CD4-positive, CD25-positive, alpha-beta regulatory T cell (primary cell): ENCODE measurements at places on chromosomes 13 and 19. TPM values are rescaled to one million over a fixed set of nuclear protein-coding genes. Genes with fewer than 3 reads are reported as not detected.

DNA sequence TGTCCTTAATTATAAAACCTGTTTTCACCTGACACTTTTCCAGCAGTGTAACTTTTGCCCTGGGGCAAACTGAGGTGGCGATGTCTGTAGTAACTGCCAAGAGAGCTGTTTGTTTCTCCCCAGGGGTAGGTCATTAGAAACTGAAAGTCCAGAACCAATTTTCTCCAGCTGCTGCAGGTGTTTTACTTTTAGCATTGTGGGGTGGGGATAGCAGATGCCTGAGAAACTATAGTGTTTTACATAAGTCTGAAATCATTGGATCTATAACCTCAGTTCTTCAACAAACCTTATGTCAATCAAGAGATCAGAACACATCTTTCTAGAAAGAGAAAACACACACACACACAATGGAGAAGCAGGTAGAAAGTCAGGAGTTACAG, 92.7 kb downstream of the LHFPL6 start:
- H3K36me3 ChIP-seq: no peaks in the 10 kb centered on the region
- H3K4me1 ChIP-seq: no peaks in the 10 kb centered on the region
- no peak for DNase-seq
- no peak overlapping the region for H3K4me3 ChIP-seq

Gene PRTN3
- not detected for total RNA-seq

DNA sequence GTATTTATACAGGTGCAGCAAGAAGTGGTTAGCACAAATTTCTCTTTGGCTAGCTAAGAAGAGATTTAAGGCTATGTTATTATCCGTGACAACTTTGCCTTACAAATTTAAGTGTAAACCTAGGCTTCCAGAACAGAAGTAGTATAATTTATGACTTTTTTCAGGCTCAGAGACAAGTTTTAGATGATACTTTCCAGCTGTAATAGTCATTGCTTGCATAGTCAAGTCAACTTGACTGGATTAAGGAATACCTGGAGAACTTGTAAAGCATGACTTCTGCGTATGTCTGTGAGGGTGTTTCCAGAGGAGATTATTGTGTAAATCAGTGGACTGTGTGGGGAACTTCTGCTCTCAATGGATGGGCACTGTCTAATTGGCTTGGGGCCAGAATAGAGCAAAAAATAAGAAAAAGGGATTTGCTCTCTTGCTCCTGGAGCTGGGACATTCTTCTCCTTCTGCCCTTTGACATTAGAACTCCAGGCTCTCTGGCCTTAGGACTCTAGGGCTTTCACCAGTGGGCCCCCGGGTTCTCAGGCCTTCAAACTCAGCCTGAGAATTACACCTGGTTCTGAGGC, 33.0 kb downstream of the CYSLTR2 start:
- no peaks in the 10 kb centered on the region for H3K4me1 ChIP-seq
- no peak for DNase-seq
- no peaks in the 10 kb centered on the region for H3K27me3 ChIP-seq
- H3K36me3 ChIP-seq: peaks cover 3% of the 10 kb centered on the region

GRCh38 chr13:102680133-102680717, 14.6 kb downstream of the METTL21C start:
- no peak overlapping the region for H3K4me3 ChIP-seq
- no peaks in the 10 kb centered on the region for H3K4me1 ChIP-seq

DNA sequence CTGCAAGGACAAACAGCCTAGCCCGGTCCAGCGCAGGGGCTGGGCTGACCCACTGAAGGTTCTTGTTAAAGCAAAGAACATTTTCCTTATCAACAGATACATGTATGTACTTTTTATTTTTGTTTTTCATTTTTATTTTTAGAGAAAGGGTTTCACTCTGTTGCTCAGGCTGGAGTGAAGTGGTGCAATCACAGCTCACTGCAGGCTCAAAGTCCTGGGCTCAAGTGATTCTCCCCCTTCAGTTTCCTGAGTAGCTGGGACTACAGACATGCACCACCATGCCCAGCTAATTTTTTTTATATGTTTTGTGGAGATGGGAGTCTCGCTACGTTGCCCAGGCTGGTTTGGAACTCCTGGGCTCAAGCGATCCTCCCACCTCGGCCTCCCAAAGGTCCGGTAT, 47.9 kb downstream of the CEBPG start:
- peaks cover 3% of the 10 kb centered on the region for H3K4me1 ChIP-seq
- DNase-seq: no peak
- H3K36me3 ChIP-seq: no peaks in the 10 kb centered on the region
- H3K27me3 ChIP-seq: no peaks in the 10 kb centered on the region

- H3K27ac ChIP-seq: no peak within 1 kb of the TSS
- H3K36me3 ChIP-seq: no peaks in the 10 kb centered on the region
- no peak for DNase-seq
- no peak within 1 kb of the TSS for H3K4me3 ChIP-seq
- no peaks in the 10 kb centered on the region for H3K4me1 ChIP-seq
Observed at GRCh38 chr13:98752467-98753290, at the start of gene SLC15A1. TSS of gene SLC15A1 (minus strand) at chr13:98752672. CDS start at chr13:98752598, 74 bp downstream.

DNA sequence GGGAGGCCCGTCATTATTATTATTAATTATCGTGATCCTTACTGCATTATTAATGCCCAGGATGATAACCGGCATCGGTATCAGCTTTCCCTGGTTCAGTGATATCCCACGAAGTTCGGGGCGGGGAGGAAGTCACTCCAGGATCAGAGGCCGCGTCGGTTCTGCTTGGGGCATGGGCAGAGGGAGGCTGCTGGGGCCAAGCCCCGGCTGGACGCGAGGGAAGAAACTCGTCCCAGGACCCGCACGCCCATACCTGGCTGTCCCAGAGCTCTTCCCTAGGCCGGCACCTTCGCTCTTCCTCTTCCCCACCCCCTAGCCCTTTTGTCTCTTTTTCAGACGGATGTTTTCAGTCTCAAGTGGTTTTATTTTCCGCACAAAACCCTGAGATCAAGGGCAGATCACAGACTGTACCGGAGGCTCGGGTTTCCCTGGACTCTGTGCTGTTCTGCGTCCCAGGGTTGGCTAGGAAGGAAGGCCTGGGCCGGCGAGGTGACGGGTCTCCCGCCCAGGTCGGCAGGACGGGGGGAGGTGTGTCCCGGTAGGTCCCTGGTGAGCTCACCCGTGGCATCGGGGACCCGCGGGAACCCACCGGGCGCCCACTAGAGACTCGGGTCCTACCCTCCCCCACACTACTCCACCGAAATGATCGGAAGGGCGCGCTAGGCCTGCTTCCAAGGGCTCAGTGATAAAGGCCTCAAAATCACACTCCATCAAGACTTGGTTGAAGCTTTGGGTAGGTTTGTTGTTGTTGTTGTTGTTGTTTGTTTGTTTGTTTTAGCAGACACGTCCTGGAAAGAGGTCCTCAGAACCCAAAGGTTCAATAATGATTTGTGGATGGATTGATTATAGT, 7.9 kb downstream of the ZIC2 start:
- peaks cover 59% of the 10 kb centered on the region for H3K27me3 ChIP-seq
- H3K4me1 ChIP-seq: peaks cover 41% of the 10 kb centered on the region
- DNase-seq: no peak
- no peaks in the 10 kb centered on the region for H3K36me3 ChIP-seq

DNA sequence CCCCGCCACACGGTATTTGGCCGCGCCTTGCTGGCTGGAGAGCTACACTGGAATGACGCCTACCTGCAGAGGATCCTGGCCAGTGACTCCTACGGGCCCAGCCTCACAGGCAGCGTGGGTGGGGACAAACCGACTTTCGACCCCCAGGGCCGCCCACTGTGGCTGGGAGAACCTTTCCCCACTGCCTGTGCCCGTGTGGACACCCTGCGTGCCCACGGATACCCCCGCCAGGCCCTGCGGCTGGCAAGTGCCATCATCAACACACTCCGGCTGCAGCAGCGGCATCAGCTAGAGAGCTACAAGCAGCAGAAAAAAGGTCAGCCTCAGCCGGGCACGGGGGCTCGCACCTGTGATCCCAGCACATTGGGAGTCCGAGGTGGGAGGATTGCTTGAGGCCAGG, 19.3 kb downstream of the ZSWIM4 start:
- H3K27ac ChIP-seq: no peak overlapping the region
- DNase-seq: no peak
- no peak overlapping the region for H3K4me3 ChIP-seq
- H3K4me1 ChIP-seq: no peaks in the 10 kb centered on the region

DNA sequence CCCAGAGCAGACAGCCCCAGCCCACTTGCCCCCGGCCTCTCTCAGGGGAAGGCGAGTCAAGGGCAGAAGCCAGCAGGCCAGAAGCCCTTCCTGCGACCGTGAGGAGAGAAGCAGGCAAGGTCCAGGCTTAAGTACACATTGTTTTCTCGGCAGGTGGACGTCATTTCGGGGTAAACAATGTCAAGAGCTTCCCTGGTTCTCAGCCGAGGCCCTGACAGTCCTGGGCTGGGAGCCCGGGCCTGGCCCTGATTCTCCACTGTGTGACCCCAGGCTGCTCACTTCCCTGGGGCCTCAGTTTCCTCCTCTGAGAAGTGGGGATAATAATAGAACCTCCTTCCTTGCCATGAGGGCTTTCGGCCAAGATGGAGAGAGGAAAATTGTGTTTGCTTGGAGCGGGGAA, 19.4 kb downstream of the PLVAP start:
- H3K36me3 ChIP-seq: no peaks in the 10 kb centered on the region
- no peaks in the 10 kb centered on the region for H3K27me3 ChIP-seq
- DNase-seq: no peak
- H3K4me3 ChIP-seq: no peak overlapping the region
